Stomach (tissue), 19 donors: ENCODE measurements at places on chromosomes 6 and 20. TPM values are rescaled to one million over a fixed set of nuclear protein-coding genes. Genes with fewer than 3 reads are reported as not detected.

DNA sequence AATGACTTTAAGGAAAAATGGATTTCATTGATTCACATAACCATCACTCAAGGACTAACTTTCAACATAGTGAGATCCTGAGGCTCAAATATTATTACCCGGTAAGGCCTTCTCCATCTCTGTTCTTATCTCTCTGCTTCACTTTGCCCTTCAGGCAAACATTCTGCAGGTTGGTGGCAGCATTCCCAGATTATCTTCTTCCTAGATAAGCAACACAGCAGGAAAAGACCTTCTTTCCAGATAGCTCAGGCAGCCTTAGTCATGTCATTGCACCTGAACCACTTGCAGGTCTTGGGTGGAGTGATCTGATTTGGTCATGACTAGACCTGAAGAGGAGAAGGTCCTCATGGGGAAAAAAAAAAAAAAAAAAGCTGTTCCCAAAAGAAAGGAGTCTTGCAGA is 5.3 kb upstream of the HIVEP2 start:
- DNase-seq: no peak

DNA sequence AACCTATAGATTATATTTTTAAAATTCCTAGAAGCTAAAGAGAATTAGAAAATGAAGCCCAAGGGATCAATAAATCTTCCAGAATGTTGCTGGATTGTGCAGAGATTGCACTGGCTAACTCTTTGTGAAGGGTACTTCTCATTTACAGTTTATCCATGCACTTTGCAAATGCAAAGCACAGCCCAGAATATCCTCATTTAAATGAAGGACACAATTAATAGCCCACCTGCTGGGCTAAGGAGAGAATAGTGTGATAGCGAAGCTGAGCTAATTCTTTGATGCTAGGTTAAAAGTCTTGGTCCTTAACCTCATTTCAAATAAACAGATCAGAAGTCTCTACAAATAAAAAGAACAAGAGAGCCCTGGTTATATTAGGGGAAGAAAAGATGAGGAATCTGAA is 72.5 kb downstream of the SMPDL3A start:
- no peak for DNase-seq

DNA sequence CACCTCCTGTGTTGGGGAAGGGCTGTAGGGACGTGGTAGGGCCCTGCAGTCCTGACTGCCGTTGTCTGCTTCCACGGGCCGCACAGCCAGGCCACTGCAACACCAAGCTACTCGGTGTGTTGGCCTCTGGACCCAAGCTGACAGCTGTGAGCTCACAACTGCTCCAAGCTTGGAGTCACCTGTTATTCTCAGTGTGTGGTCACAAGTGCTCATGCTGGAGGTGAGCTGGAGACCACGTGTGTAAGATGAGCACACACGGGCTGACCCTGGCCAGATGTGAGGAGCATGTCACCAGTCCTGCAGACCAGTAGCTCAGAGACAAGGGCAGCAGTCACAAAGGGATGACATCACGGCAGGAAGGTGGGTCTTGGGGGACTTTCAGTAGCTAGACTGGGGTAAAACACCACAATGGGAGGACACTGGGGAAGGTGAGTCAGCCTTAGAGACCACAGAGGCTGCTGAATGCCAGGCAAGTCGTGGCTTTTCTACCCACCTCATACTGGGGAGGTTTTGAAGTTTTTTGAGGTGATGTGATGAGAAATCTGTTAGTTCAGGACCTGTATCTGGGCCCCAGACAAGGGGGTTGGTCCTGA is 87.3 kb downstream of the FAM120B start:
- DNase-seq: no peak

Gene RAET1L
- not detected for total RNA-seq

DNA sequence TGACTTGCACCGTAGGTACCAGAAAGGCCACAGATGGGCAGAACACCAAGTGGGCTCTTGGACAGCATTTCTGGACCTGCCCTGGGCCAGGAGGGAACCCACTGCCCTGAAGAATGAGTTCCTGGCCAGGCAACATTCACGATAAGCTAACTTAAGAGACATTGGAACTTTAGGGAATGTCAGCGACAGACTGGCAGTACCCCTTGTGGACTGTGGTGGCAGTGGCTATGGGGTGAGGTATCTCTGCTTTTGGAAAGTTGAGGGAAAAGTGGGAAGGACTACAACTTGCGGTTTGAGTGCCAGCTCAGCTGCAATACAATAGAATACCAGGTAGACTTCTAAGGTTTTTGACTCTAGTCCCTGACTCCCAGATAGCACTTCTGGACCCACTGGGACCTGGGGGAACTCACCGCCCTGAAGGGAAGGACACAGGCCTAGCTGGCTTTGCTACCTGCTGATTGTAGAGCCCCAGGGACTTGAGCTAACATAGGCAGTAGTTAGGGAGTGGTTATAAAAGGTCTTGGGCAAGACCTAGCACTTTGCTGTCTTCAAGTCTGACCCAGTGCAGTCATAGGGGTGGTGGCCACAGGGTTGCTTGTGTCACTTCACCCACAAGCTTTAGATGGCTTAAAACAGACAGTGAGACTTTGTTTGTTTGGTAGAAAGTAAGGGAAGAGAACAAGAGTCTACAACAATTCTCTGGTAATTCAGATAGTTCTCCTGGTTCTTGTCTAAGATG is 617.6 kb downstream of the COL12A1 start:
- no peak for DNase-seq

DNA sequence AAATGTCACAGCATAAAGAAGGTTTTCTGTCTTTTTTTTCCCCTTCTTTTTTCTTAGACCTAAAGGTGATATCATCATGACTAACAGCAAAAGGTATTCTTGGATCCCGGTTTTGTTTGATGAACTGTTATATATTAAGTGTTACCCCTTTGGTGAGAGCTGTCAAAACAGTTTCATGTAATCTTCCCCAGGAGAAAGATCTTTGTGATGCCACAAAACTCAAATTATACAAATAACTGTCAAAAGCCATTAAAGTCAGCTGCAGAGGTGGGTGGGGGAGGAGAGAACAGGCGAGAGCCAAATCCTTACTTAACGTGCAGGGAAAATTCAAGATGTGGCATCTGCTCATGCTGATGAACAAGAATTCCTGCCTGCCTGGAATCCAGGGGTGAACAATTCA is 258.2 kb downstream of the BMP7 start:
- no peak for DNase-seq

DNA sequence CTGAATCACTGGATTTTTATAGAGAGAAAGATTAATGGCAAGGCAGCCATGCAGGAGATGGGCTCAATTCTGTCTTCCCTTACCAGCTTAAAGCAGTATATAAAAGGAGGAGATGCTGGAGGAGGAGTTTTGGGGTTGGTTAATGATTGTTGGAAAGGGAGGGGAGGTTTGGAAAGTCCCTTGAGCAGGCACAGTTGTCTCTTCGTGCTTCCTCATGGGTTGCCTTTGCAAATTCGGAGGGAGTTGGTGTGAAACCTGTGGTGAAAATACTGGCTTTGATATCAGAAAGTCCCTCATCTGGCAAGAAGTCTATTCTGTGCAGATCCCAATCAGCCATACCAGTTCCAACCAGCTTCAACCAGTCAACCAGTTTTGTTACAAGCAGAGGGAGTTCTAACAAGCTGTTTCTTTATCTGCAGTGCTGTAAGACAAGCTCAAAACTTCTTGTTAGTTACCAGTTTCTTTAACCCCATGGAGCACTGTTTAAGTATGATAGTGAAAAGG is 107.0 kb downstream of the HIVEP1 start:
- DNase-seq: no peak

DNA sequence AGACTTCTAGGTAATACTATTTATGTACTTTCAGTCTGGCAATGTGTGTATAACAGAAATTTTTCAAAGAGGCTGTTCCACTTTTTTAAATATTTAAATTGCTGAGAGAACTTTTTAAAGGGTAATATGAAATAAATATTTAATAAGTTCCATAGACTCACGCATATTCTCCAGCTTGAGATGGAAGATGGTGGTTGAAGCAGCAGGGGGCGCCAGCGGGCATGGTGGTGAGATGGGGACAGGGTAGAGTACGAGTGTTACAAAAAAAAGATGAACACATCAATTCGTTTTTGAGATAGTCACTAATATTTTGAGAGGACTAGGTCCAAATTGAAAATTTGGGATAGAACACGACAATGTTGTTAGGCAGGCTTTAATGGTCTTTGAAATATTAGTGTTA is 68.4 kb downstream of the RSPO3 start:
- no peak for DNase-seq

GRCh38 chr6:17831135-17831534 is 124.4 kb upstream of the NUP153 start:
- DNase-seq: peak; percentile 19
